ENCODE measurements at places on chromosomes 5 and 9.

DNA sequence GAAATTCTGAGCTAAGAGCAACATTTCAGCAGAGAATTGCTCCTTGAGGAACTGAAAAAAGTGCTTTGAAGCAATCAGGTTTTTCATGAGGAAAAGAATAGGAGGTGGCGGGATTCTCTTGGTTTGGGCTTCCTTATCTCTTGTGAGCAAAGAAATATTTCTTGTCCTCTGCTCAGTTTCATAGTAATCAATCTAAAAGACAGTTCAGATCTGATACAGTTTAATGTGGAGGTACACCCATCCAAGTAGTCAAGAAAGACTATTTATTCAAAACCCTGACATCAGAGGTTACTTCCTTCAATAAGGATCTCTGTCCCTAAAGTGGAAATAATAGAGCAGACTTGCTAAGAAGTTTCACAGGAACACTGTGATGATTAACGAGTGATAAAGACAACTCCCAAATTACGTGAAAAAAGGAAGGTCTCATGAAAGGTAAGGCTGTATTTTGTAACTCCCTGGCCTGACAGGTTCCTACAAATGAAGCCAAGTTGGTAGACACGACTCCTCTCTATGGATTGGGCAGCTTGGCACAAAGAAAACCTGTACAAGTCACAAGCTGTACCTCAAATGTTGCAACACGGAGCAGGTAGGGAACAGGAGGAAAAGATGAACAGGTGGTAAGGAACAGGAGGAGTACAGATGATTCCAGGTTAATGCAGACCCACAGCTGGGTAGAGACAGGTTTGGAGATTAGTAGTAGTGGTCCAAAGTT, 94.1 kb downstream of the SUSD1 start:
- DNase-seq = no peak

DNA sequence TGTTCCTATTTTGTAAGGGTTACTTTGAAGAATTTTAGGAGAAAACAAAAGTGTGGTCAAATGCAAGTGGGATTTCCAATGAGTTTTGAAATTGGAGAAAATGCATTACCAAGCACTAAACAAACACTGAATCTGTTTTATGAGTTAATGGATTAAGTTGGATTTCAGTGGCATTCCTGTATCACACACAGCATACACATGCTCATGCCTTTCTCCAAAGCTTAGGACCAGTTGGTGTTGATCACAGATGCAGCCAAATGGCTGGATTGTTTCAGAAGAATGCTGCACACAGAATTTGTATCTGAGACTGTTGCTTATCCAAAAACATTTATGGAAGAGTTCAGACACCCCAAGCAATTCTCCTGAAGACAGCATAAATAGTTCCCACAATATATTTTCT, 611.1 kb downstream of the ACTL7B start:
- no peak for DNase-seq

DNA sequence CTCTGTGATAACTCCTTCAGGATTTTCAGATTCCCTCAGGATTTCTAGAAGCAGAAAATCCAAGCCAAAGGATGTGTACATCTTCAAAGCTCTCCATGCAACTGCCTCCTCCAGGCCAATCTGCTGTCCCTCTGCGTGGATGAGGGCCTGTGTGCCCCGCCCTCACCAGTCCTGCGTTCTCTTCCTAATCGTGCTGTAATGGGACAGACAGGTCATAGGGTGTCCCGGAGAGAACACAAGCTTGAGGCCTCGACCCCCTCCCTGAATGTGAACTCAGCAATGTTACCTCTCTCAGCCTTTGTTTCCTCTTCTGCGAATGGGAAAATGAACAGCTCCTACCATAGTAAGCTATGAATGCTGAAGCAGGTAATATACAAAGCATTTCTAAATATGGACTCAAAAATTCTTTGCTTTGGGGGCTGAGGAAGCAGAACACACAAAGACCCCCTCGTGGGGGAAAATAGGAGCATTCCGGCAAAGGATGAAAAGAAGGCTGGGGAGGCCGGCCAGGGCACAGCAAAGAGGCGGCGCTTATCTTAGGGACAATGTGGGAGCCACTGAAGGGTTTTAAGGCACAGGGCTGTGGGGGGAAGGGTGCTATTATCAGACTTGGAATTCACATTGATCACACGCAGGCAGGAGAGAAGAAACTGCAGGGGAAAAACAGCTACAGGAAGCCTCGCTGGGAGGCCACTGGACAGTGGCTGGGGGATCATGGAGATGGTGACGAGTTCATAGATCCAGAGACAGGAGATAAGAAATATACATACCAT, 57.2 kb upstream of the FBXW11 start:
- no peak for DNase-seq

- DNase-seq = no peak
Measured at GRCh38 chr5:102223542-102224477, 72.3 kb downstream of the SLCO4C1 start.

DNA sequence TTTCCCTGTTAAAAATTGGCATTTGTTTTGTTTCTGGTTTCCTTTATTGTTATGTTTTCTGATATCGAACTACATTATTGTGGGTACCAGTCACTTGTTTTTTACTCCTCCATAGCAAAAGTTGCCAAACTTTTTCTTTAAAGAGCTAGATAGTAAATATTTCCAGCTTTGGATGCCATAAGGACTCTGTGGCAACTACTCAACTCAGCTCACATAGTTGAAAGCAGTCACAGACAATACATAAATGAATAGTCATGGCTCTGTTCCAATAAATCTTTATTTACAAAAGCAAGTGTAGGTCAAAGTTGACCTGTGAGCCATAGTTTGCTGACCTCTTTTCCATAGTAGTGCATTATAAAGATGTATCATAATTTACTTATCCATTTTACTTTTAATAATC, 305.0 kb downstream of the RASEF start:
- no peak for DNase-seq

GRCh38 chr9:18798106-18798505, 234.9 kb downstream of the SAXO1 start:
- no peak for DNase-seq

GRCh38 chr5:99061711-99062110, 132.9 kb upstream of the CHD1 start:
- DNase-seq = no peak

- DNase-seq = no peak
Measured at GRCh38 chr9:1871626-1872419, 143.3 kb upstream of the SMARCA2 start.

Measured in right renal cortex interstitium (tissue), 3 donors.